ENCODE measurements at places on chromosomes 7 and 10. TPM values are rescaled to one million over a fixed set of nuclear protein-coding genes. Genes with fewer than 3 reads are reported as not detected.

DNA sequence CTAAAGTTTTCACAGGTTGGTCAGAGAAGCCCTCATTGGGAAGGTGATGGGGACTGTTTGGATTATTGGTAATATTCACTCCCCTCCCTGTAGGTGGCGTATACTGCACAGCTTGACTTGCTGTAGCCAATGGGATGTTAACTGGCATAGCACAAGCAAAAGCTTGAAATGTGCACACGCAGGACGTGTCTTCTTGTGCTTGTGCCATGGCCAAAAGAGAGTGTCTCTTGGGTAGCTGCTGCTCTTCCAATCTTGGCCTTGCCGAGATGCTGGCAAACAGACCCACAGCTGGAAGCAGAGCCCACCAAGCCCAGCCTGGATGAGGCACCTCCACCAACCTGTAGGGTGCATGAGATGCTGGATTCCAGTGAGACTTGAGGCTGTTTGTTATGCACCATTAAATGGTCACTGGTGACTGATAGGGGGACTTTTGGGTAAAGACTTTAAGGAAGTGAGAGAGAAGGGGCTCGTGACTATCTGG, 266.0 kb downstream of the GRID1 start:
- DNase-seq, result peak; percentile 50

GRCh38 chr10:94673614-94674321, 9.8 kb upstream of the CYP2C18 start:
- DNase-seq, result no peak

DNA sequence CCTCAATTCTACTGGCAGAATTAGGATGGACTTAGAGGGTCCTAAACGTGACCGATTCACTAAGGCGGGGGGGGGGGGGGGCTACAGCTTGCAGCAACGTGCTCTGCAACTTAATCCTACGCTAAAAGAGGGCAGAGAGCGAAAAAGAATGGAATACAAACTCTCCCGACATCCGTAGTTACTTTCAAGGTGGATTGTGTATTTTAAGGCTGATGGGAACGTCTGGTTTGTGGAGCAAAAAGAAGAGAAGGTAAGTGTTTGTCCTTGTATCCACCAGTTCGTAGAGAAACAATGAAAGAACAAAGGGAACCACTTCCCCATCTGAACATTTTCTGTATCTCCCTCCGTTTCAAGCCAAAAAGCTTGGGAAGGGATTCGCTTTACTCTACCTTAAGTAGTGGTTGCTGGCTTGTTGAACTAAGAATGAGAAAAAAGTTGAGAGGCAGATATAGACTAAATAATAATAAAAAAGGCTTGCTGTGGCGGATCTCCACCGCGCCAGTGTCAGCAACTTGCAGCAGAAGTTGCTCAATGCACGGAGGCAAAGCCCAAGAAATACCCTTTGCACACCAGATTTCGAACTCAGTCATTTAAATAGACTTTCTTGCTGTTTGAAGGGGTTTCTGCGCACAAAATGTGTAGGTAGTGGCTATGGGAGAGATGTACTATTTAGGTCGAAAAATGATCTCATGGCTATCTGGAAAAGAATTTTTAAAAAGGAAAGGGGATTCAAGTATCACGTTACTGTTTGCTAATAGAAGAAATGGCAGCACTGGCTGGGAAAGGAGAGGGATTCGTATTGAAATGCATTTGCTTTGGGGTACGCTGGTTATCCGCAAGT, 736 bp downstream of the SKIDA1 start:
- DNase-seq, result peak; percentile 51

The WEE2 gene
- 2.5 TPM for total RNA-seq

DNA sequence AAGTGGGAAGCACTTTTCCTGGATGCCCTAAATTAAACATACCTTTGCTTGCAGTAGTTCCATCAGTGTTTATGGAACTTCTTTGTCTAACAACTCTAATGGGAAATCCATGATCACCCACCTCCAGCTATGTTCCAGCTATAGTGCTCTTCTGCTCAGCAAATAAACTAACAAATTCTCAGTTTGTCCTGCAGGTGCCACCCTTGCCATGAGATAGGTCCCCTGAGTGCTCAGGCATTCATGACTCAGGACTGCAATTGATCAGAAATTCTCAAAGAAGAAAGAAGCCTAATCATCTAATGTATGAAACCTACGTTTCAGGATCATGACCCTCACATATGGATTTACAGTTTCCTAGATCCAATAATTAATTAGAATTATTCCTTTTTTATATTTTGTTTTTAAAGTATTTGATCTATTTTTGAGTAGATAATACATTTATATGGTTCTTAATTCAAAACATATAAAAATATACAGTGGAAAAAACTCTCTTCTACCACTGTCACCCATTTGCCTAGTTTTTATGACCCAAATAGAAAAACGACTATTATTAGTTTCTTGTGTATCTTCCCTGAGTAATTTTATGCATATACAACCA, 48.7 kb upstream of the DYNC1I1 start:
- DNase-seq, result peak; percentile 58

- no peak for DNase-seq
These were observed 178.4 kb downstream of the ARHGAP12 start for GRCh38 chr10:31749981-31750840.

DNA sequence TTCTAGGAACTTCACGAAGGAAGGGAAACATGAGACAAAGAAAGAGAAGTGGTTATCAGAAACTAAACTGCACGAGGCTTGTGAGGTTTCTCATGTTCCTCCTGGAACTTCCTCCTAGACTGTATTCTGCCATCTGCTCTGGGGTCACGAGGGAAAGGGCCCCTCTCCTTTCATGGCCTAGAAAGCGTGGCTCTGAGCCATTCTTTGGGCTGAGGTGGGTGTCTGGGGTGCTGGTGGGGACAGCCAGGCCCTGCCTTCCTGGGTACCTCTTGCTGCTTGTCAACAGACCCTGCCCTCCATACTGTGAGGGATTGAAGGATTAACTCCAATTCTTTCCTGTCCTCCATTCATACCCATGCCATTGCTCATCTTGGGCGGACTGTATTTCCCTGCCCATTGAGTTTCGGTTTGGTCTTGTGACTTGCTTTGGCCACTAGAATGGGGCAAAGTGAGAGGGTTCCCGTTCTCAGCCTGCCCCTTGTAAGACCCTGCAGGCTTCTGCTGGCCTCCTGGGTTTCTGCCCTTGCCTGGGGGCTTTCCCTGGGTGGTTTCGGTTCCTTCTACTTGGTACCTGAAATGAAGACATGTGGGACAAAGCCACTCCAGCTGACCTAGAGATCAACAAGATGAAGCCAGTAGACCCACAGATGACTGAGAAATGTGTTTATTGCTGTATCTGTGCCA, 14.9 kb upstream of the GIMAP8 start:
- no peak for DNase-seq

- no peak for DNase-seq
These were observed at the start of gene HMX3 for GRCh38 chr10:123135415-123136141. Gene HMX3, plus strand, starts transcription at chr10:123135970. Its CDS starts 81 bp downstream, at chr10:123136051.

The LIPF gene
- not detected for total RNA-seq

DNA sequence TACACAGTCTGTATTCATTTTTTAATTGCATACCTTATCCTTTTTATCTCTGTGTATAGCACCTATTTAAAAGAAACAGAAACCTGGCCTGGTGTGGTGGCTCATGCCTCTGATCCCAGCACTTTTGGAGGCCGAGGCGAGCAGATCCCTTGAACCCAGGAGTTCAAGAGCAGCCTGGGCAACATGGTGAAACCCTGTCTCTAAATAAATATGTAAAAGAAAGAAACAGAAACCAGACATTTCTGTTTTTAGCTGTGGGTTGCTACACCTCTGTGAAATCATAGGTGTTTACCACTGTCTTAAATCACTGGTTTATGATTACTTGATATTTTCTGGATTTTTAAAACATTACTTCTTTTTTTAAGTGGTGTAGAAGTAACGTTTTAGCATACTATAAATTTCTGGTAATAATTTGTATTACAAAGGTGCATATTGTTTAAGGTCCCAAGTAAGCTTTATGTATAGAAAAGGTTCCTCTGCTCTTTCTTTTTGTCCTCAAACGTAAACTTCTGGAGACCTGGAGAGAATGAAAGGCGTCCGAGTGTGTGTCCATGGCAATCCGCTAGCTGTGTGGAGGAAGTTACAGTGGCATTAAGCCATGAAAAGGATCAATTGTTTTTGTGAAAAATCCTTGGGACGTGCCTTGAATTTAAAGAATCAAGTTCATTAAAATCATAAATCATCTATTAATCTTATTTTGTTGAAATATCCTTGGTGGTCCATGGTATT, 41.1 kb downstream of the PTPRZ1 start:
- no peak for DNase-seq

The PTCD1 gene
- 59.6 TPM for total RNA-seq

DNA sequence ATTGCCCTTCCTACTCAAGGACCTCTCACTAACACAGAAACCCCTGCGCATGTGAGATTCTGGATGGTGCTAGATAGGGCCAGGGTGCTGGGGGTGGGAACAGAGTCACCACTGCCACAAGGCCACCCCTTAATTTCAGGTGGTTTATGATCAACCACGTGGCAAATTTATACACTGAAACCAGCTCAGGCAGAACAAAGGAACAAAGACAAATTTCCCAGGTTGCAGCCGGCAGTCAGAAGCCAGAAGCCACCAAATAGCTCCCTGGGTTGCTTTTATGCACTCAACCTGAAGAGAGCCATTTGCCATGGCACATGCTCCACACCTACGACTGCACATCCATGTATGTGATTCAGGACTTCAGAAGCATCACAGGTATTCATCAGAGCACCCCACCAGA, 2.5 kb downstream of the VOPP1 start:
- no peak for DNase-seq

GRCh38 chr10:1737222-1738061, at the start of gene ADARB2:
Gene ADARB2, minus strand, starts transcription at chr10:1737525.
- peak; percentile 45 for DNase-seq

The CHAT gene
- total RNA-seq, result 0.18 TPM

DNA sequence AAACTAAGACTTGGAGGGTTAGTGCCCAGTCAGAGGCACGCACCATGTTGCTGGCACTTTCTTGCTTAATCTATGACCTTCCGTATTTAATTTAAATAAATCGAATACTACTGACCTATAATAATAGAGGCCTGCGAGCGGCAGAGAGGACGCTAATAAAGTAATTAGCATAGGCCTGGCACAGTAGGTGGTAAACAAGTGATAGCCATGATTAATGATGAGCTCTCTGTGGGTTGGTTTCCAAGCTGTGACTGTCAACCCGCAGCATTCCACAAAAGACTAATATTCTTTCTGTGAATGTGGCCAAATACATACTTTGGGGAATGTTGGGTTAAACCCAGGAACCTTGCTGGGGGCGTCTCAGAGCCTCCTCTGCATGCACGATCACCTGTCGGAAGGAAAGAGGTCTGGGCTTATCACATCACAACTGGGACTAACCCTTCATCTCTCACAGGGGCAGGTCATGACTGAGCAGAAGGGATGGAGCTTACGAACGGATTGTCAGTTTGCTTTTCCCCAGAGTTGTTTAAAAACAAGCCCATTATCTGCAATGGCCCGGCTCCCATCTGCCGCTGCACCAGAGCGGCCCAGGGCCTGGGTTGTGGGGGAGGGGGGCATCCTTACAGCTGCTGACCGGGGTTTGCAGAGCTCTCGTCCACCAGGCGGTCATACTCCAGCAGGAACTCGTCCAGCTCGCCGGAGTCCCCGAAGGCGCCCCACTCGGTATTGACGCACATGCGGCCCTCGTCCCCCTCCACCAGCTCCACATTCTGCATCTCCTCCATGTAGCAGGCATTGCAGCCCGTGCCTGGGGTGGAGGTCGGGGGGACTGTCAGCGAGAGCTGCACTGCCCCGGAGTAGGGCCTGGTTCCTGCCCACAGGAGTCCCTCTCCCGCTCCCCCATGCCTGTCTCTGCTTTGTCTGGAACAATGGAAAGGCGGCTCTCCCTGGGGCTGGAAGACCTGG, 6.2 kb upstream of the MYL7 start:
- DNase-seq, result peak; percentile 28

DNA sequence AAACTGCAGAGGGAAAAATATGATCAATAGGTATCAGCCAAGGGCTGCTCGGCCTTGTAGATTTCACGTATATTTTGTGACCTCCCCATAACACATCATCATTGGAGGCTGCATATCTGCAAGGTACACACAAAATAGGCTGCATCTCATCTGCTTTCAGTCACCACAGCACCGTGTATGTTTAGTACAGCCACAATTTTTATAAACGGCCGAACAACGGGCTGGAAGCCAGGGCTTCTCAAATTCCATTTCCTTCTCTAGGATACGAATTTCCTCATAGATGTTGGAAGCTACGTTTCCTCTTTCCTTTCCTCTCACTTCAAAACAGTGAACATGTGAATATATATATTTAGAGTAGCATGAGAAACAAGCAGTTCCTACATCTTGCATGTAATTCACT, 20.2 kb upstream of the FOXK1 start:
- DNase-seq, result no peak

DNA sequence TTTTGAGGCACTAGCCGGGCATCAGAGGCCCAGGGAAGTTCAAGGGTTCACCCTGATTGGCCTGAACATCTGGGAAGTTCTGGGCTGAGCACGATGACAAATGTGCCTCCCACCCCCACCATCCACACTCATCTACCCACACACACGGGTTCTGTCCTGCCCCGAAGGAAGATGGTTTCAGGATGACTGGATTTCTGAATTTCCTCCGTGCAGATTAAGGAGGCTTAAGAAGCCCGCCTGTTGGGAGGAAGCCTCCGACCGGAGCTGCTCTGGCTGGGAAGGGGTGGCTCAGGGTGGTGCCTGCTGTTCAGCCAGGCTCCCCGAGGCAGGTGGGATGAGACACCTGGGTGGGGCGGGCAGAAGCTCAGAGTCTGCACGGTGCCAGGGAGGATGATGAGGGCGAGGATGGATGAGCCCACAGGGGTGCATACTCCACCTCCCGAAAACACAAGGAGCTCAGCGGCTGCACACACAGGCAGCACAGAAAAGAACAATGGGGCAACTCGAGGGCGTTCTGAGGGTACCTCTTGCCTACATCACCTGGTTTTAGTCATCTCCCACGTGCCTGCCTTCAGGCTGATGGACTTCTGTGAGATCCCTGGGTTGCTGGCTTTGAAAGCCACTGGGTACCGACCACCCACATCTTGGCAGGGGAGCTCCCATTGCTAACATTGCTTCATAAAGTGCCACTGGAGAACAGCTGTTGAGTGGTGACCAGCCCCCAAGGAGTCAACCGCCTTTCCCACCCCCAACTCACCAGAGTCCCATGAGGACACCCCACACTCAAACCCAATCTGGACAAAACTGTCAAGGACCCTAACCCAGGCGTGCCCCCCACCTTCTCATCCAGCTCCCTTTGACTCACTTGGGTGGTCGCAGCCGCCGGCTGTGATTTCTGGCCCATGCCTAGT, 41.2 kb downstream of the CALML3 start:
- peak; percentile 30 for DNase-seq

- peak; percentile 54 for DNase-seq
These were observed 15.5 kb downstream of the CYTH3 start for GRCh38 chr7:6256677-6257535.

GRCh38 chr10:12372846-12373245, 23.5 kb downstream of the CAMK1D start:
- DNase-seq, result no peak

The H2BK1 gene
- not detected for total RNA-seq

- no peak for DNase-seq
These were observed 27.7 kb upstream of the BPGM start for GRCh38 chr7:134618756-134619530.

- DNase-seq, result no peak
These were observed 545.7 kb downstream of the LRMDA start for GRCh38 chr10:75977139-75977538.

GRCh38 chr10:59706851-59707797, 2.5 kb downstream of the SLC16A9 start:
- no peak for DNase-seq

Data from Caco-2 (cell line).